ENCODE measurements at places on chromosomes 7 and 10. TPM values are rescaled to one million over a fixed set of nuclear protein-coding genes. Genes with fewer than 3 reads are reported as not detected.

- H3K27me3 ChIP-seq, result no peaks in the 10 kb centered on the region
- H3K4me3 ChIP-seq, result no peak overlapping the region
- no peaks in the 10 kb centered on the region for H3K4me1 ChIP-seq
- no peak for DNase-seq
- H3K27ac ChIP-seq, result no peak overlapping the region
- H3K36me3 ChIP-seq, result no peaks in the 10 kb centered on the region
These were observed 544.4 kb downstream of the IPMK start for GRCh38 chr10:57723305-57723704.

DNA sequence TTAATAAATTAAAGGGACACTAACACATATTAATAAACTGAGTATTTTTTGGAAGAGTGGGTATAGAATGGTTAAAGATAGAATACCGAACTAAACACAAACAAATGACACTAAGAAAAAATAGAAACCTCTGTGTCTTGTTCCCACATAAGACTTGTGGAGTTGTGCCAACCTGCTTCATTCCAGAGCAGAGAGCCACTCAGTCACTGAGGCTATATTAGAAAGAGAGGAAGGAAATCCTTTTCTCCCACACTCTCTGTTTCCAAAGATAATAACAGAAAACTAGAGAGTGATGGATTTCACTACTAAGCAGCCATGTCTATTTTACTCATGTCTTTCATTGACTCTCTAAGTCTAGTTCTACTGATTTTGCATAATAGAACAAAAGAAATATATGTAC is 26.0 kb downstream of the CTNNA3 start:
- H3K4me3 ChIP-seq, result no peak overlapping the region
- no peak overlapping the region for H3K27ac ChIP-seq
- H3K36me3 ChIP-seq, result no peaks in the 10 kb centered on the region
- H3K4me1 ChIP-seq, result no peaks in the 10 kb centered on the region
- peaks cover 8% of the 10 kb centered on the region for H3K27me3 ChIP-seq

DNA sequence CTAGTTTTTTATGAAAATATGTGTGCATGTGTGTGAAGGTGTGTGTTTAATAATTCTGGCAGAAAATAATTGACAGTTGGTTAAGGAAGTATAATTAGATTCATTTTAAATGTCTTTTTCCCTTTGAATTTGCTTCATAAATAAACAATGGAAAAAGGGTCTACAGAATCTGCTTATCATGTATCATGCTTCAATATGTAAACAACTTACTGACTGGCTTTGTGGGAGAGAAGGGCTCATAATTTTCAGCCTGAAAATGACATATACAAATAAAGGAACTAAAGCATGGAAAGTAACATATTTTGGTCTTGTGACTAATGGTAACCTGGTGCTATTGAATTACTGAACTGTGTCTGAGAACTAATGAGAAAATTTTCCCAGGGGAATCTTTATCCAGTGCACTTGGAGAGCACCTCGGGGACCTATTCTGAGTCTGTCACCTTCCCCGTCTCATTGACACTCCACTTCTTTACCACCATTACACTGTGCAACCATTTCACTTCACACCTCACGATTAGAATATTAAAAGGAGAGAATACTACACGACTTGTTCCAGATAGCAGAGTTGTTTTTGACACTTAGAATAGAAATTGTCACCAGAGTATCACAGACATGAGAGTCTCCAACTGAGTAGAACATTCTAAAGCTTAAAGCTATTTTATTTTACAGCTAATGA is 298.6 kb downstream of the TFEC start:
- no peak overlapping the region for H3K27ac ChIP-seq
- no peaks in the 10 kb centered on the region for H3K27me3 ChIP-seq
- H3K4me3 ChIP-seq, result no peak overlapping the region

Gene PAPOLB
- not detected for total RNA-seq

DNA sequence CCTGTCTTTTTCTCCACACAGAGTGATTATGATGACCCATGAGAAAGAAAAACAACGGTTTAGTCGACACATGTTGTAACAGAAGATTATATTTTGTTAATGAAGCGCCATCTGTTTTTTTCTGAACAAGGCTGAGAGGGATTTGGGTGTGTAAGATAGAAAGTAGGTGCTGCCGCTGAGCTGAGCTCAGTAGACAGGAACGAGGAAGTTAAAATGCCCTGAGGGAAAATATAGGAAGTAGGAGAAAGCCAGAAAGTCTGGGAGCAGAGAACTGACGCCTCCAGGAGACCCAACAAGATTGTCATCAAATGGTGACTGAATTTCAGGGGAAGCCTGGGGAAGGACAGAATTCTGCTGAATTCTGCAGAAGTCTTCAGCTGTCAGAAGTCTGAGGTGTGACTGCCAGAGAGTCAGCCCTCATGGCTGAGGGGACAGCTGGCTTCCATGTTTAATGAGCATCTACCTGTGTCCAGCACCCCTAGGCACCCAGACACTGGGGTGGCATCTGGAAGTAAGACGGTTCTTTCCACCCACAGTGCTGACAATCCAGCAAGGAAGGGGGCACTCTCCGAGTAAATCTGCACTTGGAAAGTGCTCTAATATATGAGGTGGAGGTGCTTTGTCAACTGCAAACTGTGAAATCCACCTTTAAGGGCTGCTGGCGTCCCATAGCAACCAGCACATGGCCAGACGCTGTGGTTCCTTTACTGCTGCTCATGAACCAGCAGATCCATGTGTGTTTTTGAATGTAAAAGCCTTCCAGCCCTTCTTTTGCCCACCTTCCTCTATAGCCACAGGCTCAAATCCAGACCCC is 12.5 kb upstream of the TSPAN15 start:
- H3K27ac ChIP-seq, result no peak overlapping the region
- peaks cover 22% of the 10 kb centered on the region for H3K27me3 ChIP-seq
- no peaks in the 10 kb centered on the region for H3K36me3 ChIP-seq
- DNase-seq, result no peak

Gene VSTM4
- 0.50 TPM for total RNA-seq

Gene CFAP70
- 0.33 TPM for total RNA-seq

GRCh38 chr10:48377751-48378530 is 71.5 kb downstream of the MAPK8 start:
- H3K4me3 ChIP-seq, result no peak overlapping the region
- no peaks in the 10 kb centered on the region for H3K27me3 ChIP-seq
- H3K27ac ChIP-seq, result no peak overlapping the region
- no peak for DNase-seq
- no peaks in the 10 kb centered on the region for H3K36me3 ChIP-seq

Gene H2BK1
- 0.83 TPM for total RNA-seq

Gene BTAF1
- 63.9 TPM for total RNA-seq

GRCh38 chr10:60429084-60429849 is 39.6 kb upstream of the ANK3 start:
- no peaks in the 10 kb centered on the region for H3K27me3 ChIP-seq
- peaks cover 3% of the 10 kb centered on the region for H3K36me3 ChIP-seq

Gene PALS2
- 38.5 TPM for total RNA-seq

DNA sequence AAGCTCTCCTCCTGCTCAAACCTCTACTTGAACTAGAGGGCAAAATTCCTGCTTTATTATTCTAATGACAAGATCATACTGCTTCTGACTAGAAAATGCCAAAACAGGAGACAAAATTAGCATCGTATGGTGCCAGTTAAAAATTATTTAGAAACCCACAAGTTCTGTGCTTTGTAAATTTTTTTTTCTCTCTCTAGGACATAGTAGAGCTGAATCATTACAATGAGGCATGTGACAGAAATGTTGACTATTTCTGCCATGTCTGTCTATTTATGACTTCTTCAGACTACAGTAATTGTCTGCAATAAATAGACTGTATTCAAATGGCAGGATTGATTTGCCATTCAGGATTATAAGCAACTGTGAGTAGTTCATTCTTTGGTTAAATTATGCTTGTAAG is 335.8 kb downstream of the PRPF18 start:
- H3K27me3 ChIP-seq, result peaks cover 9% of the 10 kb centered on the region
- H3K36me3 ChIP-seq, result no peaks in the 10 kb centered on the region
- H3K4me1 ChIP-seq, result no peaks in the 10 kb centered on the region
- no peak for DNase-seq

GRCh38 chr7:51455948-51456347 is 139.3 kb upstream of the COBL start:
- H3K27ac ChIP-seq, result no peak overlapping the region
- no peaks in the 10 kb centered on the region for H3K36me3 ChIP-seq
- no peak for DNase-seq
- H3K4me3 ChIP-seq, result no peak overlapping the region

- H3K36me3 ChIP-seq, result no peaks in the 10 kb centered on the region
- no peak overlapping the region for H3K27ac ChIP-seq
- no peak overlapping the region for H3K4me3 ChIP-seq
- no peak for DNase-seq
These were observed 258.2 kb upstream of the GLI3 start for GRCh38 chr7:42495256-42495655.

GRCh38 chr10:19572056-19572455 is 244.2 kb upstream of the PLXDC2 start:
- no peak for DNase-seq
- H3K36me3 ChIP-seq, result no peaks in the 10 kb centered on the region
- H3K4me3 ChIP-seq, result no peak overlapping the region
- H3K27ac ChIP-seq, result no peak overlapping the region
- H3K27me3 ChIP-seq, result no peaks in the 10 kb centered on the region

GRCh38 chr10:48404646-48405045 is 98.2 kb downstream of the MAPK8 start:
- H3K4me3 ChIP-seq, result no peak overlapping the region
- peaks cover 6% of the 10 kb centered on the region for H3K4me1 ChIP-seq
- H3K36me3 ChIP-seq, result peaks cover 2% of the 10 kb centered on the region
- H3K27ac ChIP-seq, result no peak overlapping the region
- no peaks in the 10 kb centered on the region for H3K27me3 ChIP-seq

DNA sequence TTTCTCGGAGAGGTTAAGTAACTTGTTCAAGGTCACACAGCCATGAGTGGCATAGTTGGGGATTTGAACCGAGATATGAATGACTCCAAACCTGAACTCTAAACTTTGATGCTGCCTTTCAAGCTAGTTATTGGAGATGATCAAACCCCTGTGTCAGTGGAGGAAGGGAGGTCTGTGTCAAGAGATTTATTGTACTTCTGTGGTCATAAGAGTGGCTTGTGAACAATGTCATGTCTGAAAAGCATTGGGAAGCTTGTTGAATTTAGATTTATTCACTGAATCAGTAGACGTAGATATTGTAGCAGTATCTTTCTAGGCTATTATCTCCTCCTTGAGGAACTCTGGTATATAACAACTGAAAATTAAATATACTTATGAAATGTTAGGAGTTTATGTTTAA is 27.3 kb downstream of the SNX10 start:
- H3K27ac ChIP-seq, result no peak overlapping the region
- peaks cover 16% of the 10 kb centered on the region for H3K36me3 ChIP-seq
- no peak overlapping the region for H3K4me3 ChIP-seq
- DNase-seq, result no peak
- H3K27me3 ChIP-seq, result no peaks in the 10 kb centered on the region
- H3K4me1 ChIP-seq, result peaks cover 3% of the 10 kb centered on the region

GRCh38 chr10:3898821-3899220 is 113.8 kb upstream of the KLF6 start:
- DNase-seq, result no peak
- peaks cover 38% of the 10 kb centered on the region for H3K4me1 ChIP-seq
- H3K4me3 ChIP-seq, result no peak overlapping the region
- H3K27me3 ChIP-seq, result no peaks in the 10 kb centered on the region
- H3K27ac ChIP-seq, result peak overlapping the region; percentile 45

- H3K36me3 ChIP-seq, result no peaks in the 10 kb centered on the region
- H3K4me3 ChIP-seq, result no peak overlapping the region
- H3K4me1 ChIP-seq, result no peaks in the 10 kb centered on the region
- H3K27me3 ChIP-seq, result no peaks in the 10 kb centered on the region
These were observed 1005.3 kb upstream of the SORCS1 start for GRCh38 chr10:108169846-108170245.

- no peak for DNase-seq
- peaks cover 6% of the 10 kb centered on the region for H3K4me1 ChIP-seq
- H3K27ac ChIP-seq, result no peak overlapping the region
- H3K4me3 ChIP-seq, result no peak overlapping the region
These were observed 41.5 kb downstream of the MINPP1 start for GRCh38 chr10:87546210-87546609.

DNA sequence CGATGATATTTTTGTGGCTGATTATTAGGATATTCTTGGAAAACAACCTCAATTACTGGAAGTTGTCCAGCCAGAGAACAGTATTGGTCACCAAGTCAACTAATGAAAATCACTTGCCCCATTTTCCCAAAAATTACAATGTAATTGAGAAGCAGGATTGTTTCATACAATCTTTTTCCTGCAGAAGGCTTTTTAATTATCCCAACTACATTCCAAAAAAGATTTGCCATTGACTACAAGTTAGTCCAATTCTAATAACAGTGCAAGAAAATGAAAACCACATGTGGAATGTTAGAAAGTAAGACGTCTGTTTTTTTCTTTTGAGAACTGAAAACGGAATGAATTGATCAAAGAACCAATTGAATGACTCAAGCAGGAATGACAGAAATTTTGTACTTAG is 1195.8 kb downstream of the SORCS1 start:
- no peak overlapping the region for H3K4me3 ChIP-seq
- DNase-seq, result no peak
- H3K27me3 ChIP-seq, result no peaks in the 10 kb centered on the region
- no peaks in the 10 kb centered on the region for H3K36me3 ChIP-seq
- H3K4me1 ChIP-seq, result no peaks in the 10 kb centered on the region

GRCh38 chr10:110758898-110759297 is 112.8 kb upstream of the PDCD4 start:
- no peak overlapping the region for H3K4me3 ChIP-seq
- no peaks in the 10 kb centered on the region for H3K27me3 ChIP-seq
- H3K36me3 ChIP-seq, result no peaks in the 10 kb centered on the region
- H3K4me1 ChIP-seq, result peaks cover 10% of the 10 kb centered on the region
- H3K27ac ChIP-seq, result no peak overlapping the region
- DNase-seq, result no peak

Gene C10orf95
- total RNA-seq, result 0.33 TPM

Gene CC2D2B
- not detected for total RNA-seq

DNA sequence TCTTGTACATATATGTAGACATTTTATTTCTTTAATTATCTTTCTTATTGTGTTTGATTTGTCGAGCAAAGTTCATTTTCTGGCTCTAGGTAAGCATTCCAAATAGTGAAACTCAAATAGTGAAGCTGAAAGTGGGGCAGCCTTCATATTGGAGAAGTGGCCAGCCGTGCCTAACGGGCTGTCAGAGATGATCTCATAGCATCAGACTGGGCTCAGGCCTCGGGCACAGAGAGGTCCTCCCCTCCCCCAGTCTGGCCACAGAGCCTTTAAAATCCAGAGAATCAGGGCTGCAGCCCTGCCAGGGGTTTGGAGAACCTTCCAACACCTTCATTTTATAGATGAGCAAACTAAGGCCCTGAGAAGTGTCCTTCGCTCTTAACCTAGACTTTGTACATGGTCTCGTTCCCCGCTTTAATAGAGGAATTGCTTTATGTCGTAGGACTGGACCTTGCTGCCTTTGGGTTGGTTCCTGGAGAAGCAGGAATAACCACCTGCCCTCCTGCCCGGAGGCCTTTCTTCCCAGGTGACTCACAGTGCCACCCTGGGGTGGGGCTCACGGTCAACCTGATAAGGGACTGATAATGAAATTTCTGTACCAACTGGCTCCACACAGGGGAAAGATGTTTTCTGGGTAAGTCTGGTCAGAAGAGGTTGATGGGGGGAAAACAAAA is 7.3 kb downstream of the TSPAN15 start:
- no peak overlapping the region for H3K27ac ChIP-seq
- no peaks in the 10 kb centered on the region for H3K36me3 ChIP-seq
- peaks cover 13% of the 10 kb centered on the region for H3K4me1 ChIP-seq
- no peak overlapping the region for H3K4me3 ChIP-seq
- DNase-seq, result no peak
- H3K27me3 ChIP-seq, result peaks cover 1% of the 10 kb centered on the region

Gene LRRC18
- not detected for total RNA-seq

Gene EIF5AL1
- total RNA-seq, result 0.45 TPM

GRCh38 chr10:112412696-112413095 is 34.0 kb downstream of the ZDHHC6 start:
- no peak overlapping the region for H3K27ac ChIP-seq
- H3K27me3 ChIP-seq, result no peaks in the 10 kb centered on the region
- H3K4me3 ChIP-seq, result no peak overlapping the region

Measured in activated CD4-positive, alpha-beta T cell treated with anti-CD3 and anti-CD28 coated beads, Interleukin-2, amount 10 ng/mL, durations not matched to agents 24 days and 14 days (primary cell).